ENCODE measurements at places on chromosomes 6 and 20.

- no peak for DNase-seq
Observed at GRCh38 chr20:610130-611046, at the start of gene TCF15. Gene TCF15, minus strand, starts transcription at chr20:610309. Its CDS starts 72 bp downstream, at chr20:610237.

DNA sequence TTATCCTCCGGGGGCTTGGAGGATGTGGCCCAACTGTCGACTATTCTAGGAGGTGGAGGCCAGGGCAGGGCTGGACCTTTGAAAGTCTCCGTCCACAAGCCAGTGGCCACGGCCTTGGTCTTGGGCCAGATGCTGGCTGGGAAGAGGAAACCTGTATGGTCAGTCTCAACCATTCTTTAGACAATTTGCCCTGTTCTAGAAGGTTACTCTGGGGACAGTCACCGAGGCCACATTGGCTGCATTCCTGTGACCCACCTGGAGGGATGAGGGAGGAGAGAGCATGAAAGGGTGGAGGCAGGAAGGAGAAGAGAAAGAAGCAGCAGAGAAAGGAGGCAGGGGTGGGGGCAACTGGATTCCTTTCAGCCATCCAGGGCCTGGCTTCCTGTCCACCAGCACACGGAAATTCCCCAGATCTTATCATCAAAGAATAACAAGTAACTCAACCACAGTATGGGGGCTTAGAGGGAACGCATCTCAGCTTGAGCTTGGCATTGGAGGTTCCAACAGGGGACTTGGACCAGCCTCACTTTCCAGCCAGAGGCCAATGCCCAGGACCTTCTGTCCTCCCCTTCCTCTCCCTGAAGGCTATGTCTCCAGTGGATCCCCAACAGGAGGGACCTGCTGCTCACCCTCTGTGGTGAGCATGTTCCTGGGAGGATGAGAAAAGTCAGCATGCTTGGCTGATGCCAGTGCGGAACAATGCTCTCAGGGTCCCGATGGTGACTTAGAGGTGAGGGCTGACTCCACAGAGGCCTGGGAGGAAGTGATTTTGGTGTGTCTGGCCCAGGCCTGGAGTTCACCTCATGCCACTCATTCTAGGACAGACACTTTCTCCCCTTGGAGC is 30.4 kb downstream of the TGM2 start:
- peak; percentile 55 for DNase-seq

GRCh38 chr6:25127076-25127837 is 151.9 kb upstream of the CARMIL1 start:
- no peak for DNase-seq

GRCh38 chr6:26273673-26274588 is 91.1 kb upstream of the BTN3A2 start:
- DNase-seq, result no peak

- no peak for DNase-seq
Observed at GRCh38 chr6:113182370-113183141, 674.6 kb upstream of the MARCKS start.

- DNase-seq, result no peak
Observed at GRCh38 chr6:137970368-137970767, 103.3 kb downstream of the TNFAIP3 start.

GRCh38 chr6:151392427-151392826 is 1.1 kb upstream of the ZBTB2 start:
- DNase-seq, result no peak

- DNase-seq, result no peak
Observed at GRCh38 chr20:19349879-19350278, 137.4 kb downstream of the SLC24A3 start.

GRCh38 chr20:50020288-50020687 is 37.5 kb downstream of the SNAI1 start:
- DNase-seq, result no peak

- no peak for DNase-seq
Observed at GRCh38 chr6:137339929-137340559, 120.9 kb upstream of the IFNGR1 start.

- DNase-seq, result peak; percentile 87
Observed at GRCh38 chr20:21901470-21902275, 196.2 kb downstream of the PAX1 start.

Data from aorta (tissue), 5 donors.